ENCODE measurements at places on chromosomes 11 and 22.

DNA sequence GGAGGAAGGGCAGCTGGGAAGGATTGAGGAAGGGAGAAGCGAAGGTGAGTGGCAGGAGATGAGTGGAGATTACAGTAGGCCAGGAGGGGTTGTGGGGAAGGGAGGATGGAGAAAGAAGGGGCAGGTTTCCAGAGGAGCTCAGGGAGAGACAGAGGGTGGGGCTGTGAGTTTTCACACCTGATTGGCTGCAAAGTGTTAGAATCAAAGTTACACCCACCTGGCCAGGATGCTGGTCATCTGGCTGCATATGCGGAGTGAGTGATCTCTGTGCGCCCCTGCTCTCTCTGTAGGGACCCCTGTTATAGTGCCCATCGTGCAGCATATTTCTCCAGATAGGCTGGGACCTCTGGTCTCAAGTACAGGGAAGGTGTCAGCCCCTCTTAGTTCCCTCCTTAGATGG lies 18.3 kb downstream of the AMPD3 start:
- no peak for DNase-seq

DNA sequence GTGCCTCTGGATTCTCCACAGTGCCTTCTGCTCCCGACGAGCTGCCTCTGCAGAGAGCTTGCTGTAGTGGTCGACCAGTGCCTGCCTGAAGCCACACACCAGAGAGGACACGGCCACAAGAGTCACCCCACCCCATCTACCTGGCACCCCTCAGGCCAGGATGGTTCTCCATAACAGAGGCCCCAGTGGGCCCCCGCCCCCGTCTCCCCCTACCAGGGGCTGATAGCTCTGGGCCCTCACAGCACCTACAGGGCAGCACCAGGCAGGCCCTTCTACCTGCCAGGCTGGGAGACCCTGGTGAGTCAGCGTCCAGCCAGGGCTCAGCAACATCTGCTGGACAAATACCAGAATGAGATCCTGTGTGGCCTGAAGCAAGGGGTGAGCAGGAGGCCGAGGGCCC lies 21.7 kb downstream of the SELENOO start:
- no peak for DNase-seq

GRCh38 chr11:134386945-134387344 lies 25.1 kb downstream of the B3GAT1 start:
- no peak for DNase-seq

GRCh38 chr11:19673924-19674729 lies 38.5 kb upstream of the NAV2 start:
- DNase-seq, result no peak

- no peak for DNase-seq
These were observed 1494.3 kb downstream of the BRD1 start for GRCh38 chr22:48333323-48333763.

DNA sequence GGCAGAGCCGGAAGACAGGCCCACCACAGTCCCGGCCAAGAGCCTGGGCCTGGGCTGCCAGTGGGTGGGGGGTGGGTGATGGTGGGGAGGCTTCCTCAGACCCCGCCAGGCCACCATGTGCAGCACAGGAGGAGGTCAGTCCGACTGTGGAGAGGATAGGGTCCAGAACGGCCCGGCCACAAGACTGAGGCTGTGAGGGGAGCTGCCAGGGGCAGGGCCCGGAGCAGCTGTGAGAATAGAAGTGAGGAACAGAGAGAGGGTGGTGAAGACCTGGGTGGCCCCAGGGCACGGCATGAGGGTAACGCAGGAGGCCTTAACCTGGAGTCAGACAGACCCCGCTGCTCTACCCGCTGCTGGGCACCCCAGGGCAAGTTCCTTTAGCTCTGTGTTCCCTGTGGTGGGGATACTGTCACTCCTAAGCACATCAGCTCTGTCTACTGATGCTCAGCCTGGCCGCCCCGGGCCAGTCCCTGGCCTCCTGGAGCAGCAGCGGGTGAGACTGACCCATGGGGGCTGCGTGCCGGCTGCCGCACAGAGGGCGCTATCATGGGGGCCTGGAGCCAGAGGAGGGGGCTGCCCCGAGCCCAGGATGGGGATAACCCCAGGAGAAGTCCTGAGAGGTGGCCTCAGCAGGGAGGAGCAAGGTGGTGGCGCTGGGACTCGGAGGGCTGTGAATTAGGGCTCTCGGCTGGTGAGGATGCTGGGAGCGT lies 1.7 kb downstream of the FERMT3 start:
- no peak for DNase-seq

DNA sequence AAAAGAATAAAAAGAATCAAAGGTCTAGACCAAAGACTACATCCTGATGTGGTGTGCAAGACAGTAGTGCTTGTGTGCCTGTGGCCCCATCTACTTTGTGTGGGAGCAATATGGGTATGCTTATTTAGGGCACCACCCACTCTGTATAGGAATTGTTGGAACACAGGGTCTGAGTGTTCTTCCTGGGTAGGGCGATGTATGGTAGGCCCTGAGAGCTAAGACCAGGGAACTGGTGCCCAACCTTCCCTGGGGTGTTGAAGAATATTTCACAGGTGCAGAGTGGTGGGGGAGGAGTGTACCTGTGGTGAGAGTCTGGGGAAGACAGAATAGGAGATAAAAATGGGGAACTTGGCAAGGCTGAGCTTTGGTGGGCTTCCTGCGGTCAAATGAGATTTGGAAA lies 41.9 kb downstream of the MICAL2 start:
- DNase-seq, result no peak

DNA sequence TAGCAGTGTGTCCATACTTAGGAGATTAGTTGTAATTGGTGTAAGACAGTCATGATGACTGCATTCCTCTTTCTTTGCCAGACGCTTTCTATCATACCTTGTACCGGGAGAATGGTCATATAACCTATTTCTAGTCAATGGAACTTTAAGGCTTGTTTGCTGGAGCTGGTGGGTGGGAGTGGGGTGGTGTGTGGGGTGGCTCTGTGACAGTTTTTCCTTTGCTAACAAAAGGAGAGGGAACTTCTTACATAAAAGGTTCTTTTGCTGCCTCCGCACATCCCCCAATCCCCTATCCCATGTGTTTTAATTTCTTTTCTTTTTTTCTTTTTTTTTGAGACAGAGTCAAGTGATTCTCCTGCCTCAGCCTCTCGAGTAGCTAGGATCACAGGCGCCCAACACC lies 9.8 kb upstream of the NUCB2 start:
- no peak for DNase-seq

DNA sequence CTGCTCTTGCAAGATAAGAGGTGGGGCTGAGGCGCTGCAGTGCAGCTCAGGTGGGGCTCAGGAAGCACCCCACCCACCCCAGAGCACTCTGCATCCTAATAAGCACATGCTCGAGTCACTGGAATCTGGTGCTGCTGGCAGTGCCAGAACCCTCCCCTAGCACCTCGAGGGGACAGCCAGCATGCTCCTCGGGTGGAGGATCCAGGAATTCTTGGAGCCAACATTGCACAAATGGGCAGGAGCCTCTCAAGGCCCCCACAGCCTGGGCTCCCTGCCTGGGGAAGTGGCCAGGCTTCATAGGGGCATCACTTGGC lies 27.5 kb upstream of the CABP7 start:
- DNase-seq, result no peak

DNA sequence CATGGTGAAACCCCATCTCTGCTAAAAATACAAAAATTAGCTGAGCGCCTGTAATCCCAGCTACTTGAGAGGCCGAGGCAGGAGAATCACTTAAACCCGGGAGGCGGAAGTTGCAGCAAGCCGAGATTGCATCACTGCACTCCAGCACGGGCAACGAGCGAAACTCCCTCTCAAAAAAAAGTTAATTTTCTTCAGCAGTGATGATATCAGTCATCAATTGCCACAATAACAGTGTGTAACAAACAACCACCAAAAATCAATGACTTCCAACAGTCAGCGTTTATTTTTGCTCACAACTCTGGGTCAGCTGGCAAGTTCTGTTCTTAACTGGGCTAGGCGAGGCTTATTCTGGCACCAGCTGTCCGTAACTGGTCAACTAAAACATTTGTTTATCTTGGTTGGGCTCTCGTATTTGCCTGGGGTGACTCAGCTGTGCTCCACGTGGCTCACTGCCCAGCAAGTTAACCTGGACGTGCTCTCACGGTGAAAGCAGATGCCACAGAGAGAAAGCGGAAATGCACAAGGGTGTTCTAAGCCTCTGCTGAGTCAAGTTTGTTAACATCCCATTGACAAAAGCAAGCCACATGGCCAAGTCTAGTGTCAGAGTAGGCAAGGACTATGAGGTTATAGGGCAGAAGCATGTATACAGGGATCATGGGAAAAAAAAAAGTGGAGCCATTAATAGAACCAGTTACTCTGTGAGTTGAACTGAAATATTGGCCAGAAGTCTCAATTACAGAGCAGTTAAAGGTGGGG lies 52.1 kb downstream of the LHFPL7 start:
- peak; percentile 34 for DNase-seq

- no peak for DNase-seq
These were observed 881.4 kb upstream of the CHORDC1 start for GRCh38 chr11:91104237-91104636.

- no peak for DNase-seq
These were observed 16.4 kb upstream of the MRGPRX2 start for GRCh38 chr11:19076744-19077589.

DNA sequence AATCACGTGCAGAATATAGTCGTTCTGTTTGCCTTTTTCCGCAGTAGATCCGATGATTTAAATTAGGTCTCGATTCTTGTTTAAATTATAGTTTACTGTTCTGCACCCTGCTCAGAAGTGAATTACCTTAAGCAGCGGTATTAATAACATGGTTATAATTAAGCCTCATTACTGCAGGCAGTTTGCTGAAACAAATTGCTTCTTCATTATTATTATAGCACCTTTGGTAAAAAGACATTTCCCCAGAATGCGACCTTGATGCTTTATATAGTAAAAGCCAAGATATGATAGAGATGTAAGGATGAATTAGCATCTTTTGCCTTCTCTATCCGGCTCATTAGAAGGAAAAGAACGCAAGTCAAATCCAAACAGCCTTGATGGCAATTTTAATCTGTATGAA lies 625.2 kb upstream of the CADM1 start:
- no peak for DNase-seq

GRCh38 chr11:83051760-83052671 lies 19.7 kb downstream of the RAB30 start:
- DNase-seq, result no peak

DNA sequence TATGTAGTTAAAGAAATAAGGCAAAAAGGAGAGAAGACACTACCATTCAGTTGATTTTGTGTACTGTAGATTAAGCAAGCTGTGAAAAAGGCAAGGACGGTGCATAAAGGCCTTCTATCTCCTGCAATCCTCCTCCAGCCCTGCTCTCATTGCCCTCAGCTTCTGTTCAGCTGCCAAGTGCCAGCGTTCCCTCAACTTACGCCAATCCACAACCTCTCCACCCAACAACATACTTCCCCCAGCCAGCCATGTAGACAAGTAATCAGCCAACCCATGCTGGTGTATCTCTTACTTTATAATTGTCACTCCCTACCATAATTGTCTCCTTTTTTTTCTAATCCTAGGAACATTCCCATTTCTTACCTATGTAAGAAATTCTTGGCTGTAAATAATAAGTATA lies 30.1 kb upstream of the ANO5 start:
- DNase-seq, result no peak

DNA sequence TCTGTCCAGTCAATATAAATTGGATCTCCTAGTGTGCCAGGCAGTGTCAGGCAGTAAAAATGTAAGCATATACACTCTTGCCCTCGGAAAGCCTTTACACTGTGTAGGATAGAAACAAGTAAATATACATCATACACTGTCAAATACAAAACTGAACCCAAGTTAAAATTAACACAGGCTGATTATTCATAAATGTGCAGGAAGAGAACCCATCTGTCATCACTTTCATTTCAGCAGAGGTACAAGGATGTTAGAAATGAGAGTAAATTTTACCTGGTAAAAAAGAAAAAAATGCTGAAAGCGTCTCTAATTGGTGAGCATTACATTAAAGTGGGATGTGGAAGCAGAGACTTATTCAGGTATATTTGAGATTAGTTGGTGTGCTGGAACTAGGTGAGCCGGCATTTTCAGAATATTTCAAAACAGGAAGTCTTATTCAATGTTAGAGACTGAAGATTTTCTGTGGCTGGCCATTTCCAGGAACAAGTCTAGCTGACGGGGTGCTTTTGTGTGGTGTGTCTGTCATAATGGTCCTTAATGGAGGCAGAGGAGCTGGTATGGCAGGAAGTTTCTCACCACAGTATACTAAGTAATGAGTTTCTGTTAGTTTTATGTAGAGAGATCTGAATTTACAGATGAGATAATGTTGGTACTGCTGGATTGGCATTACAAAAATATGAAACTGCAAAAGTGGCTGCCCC lies 192.6 kb downstream of the CASP12 start:
- DNase-seq, result no peak

- DNase-seq, result no peak
These were observed 1378.0 kb downstream of the BRD1 start for GRCh38 chr22:48449466-48450187.

DNA sequence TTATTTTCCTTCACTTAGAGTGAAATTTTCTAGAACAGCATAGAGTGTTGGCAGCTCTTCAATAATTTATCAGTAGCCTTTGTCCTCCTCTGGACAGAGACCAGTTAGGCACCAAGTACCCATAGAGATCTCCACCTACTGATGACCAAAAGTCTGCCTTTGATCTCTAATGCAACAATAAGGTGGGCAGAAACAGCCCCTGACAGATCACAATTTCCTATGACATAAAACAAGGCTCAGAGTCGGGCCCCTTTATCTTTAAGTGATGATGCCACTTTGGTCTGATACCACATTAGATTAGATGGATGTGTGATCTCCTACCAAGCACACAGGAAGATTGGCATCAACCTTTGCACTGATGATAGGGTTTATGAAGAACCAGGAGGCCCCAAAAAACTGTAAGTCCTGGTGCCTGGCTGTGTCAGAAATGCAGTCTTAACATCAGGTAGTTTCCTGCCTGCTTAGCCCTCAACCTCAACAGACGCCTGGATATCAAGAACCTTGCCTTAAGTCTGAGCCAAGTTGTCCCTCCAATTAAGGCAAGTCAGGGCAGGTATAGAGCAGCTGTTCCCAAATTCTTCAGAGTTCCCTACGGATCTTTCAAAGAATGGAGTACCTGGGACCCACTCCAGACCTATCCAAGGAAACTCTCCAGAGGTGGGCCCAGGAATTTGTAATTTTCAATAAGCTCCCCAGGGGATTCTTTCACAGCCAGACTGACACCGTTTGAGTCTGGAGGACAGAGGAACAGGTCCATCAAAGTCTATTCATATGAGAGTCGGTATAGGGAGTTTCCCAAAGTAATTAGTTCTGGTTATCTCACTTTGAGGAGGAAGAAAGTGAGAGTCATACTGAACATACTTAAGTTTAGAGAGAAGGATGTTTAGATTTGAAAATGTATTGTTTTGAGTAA lies 30.6 kb upstream of the TMPRSS4 start:
- no peak for DNase-seq

GRCh38 chr11:2474059-2474901 lies 29.5 kb downstream of the KCNQ1 start:
- no peak for DNase-seq

Data from SIG-M5 (cell line).